ENCODE measurements at places on chromosomes 4 and X.
A peak's percentile ranks its signal among the peaks of the same experiment; 100 is the strongest.

- no peak for DNase-seq
These were observed 28.8 kb upstream of the ALB start for GRCh38 chr4:73375328-73375741.

DNA sequence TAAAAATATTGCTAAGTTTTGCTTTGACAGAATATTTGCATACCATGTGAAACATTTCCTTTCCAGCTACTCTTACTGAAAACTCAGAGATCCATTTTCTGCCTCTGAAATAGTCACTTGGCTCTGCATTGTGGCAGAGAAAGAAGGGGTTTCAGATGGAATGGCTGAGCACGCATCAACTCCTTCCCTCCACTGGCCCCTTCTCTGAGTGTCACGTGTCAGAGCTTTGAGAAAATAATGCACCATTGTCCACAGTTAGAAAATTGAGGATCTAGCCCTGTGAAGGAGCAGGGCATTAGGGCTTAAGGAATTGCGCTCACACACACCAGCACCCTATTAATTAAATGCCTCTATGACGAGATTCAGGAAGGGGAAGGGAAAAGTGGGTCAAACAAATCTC, 78.8 kb upstream of the FAT4 start:
- no peak for DNase-seq

GRCh38 chrX:48703642-48704481, 7.3 kb downstream of the SUV39H1 start:
- no peak for DNase-seq

DNA sequence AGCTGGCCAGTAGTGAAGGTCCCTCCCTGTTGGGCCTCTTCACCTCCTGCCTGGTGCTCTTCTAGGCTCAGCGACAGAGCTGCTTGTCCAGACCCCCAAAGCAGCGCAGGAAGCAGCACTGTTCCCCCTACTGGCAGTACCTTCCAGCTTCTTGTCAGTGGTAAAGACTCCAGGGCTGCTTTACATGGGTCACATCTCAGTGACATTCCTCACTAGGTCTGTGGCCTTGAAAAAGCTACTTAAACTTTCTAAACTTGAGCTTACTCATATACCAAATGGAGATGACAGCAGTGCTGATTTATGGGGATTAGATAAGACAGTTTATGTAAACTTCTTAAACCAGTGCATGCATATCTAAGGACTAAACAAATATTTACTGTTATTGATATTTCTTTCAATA, 117.3 kb downstream of the FAT4 start:
- DNase-seq, result no peak

- no peak for DNase-seq
These were observed 18.3 kb upstream of the CXCR3 start for GRCh38 chrX:71636438-71637252.

- no peak for DNase-seq
These were observed 111.3 kb downstream of the ARHGAP10 start for GRCh38 chr4:147843162-147843561.

GRCh38 chrX:53050841-53051240, 2.3 kb downstream of the GPR173 start:
- no peak for DNase-seq

- peak; percentile 88 for DNase-seq
These were observed 53.9 kb downstream of the NBDY start for GRCh38 chrX:56782791-56783449.

GRCh38 chr4:94690851-94691254, 66.9 kb upstream of the BMPR1B start:
- no peak for DNase-seq

GRCh38 chrX:112266136-112266535, 183.6 kb upstream of the TRPC5 start:
- DNase-seq, result no peak

GRCh38 chrX:39320165-39320564, 518.9 kb downstream of the MID1IP1 start:
- no peak for DNase-seq

DNA sequence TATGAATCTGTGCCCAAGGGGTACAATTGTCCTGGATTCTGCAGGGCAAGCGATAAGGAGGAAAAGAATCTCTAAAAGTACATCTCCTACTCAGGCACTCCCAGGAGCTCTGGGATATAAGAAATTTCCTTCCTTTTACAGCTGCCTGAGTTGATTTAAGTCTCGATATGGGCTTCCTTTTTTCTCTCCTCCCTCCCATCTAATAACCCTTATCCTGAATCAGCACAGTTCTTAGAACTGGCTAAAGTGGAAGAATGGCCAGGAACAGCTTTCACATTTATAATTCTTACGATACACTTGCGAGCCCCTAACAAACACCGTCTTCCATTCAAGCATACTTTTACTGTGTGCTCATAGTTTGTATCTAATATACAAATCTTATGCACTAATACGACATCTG, 21.2 kb downstream of the LRP2BP start:
- DNase-seq, result no peak

DNA sequence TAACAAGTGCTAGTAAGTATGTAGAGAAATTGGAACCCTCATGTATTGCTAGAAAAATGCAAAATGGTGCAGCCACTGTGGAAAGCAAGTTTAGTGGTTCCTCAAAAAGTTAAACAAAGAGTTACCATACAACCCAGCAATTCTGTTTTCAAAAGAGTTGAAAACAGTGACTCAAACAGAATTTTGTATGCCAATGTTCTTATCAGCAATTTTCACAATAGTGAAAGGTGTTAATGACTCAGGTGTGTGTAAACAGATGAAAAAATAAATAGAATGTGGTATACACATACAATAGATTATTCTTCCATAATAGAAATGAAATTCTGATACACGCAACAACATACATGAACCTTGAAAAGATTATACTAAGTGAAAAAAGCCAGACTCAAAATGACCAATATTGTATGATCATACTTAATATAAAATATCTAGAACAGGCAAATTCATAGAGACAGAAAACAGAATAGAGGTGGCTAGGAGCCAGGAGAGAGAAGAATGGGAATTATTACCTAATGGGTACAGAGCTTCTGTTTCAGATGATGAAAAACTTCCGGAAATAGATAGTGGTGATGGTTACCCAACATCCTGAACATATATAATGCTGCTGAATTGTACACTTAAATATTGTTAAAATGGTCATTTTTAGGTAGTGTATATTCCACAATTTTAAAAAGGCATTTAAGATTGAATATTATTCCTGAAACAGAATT, 51.6 kb downstream of the WDFY3 start:
- no peak for DNase-seq

DNA sequence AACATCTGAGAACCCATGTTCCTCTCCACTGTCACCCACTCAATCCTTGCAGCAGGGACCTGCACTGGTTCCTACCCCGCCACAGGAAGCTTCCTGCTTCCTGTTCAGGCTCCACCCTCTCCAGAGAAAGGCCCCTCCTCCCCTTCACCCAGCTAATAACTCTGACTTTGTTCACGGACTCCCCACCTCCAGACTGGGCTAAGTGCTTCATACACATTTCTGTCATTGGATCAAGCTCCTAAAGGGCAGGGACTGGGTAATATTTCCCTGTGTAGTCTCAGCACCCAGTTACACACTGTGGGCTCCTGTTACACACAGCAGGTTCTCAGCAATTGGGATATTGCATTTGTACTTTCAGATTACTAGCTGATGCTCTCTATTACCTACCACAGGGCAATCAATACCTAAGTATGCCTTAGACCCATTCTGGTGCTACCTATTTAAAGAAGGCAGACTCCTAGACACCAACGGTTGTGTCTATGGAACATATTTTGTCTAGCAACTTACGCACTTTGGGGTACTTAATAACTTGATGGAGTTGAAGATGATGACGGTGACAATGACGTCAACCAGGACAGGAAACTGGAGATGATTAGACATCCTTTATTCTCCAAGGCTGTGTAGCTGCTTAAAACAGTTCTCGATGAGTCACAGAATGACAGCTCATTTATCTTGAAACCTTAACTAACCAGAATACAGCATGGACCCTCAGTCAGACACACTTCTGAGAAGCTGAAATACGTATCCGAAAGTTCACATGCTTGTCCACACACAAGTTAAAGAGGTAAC, 58.1 kb downstream of the MAML3 start:
- DNase-seq, result no peak

DNA sequence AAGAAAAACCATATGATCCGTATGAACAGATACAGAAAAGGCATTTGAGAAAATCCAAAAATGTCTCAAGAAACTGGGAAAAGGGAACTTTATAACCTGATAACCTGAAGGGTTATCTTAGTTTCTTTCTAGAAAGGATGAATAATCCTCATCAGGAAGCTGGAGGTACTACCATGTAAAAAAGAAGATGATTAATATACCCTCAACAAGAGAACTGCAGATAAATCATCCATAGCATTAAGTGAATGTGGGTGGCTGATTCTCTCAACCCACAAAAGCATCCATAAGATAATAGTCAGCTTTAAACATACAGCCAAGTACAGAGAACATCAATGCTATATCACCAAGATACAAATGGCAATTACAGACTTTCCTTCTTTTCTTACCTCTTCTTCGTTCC, 26.4 kb downstream of the ANAPC10 start:
- DNase-seq, result no peak

DNA sequence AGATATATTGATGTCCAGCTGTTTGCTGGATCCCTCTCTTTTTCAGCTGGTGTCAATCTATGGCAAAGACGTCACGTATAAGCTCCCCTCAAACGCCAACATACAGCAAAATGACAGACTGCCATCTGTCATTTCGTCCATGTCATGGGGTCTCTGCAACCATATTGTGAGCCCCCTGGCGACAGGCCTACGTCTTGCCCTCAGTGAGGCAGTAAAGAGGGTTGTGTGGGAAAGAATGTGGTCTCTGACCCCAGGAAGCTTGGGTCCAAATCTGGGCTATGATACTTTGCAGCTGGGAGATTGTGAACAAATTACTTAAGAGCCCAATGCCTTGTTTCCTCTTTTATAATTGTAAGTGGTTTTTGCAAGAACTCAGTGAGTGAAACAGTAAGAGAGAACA, 7.4 kb downstream of the SUPT20HL2 start:
- no peak for DNase-seq

- peak; percentile 85 for DNase-seq
These were observed 150.9 kb downstream of the SHROOM3 start for GRCh38 chr4:76585897-76586360.

DNA sequence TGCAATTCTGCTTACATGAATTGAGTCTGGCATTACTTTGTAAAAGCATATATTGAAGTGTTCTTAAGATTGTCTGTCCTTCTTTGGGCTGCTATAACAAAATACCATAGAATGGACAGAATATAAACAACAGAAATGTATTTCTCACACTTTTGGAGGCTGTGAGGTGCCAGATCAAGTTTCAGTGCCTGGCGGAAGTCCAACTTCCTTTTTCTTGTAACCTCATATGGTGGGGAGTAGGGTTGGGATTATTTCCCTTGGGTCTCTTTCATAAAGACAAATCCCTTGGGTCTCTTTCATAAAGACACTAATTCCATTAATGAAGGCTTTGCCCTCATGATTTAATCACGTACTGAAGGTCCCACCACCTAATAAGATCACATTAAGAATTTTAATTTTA, 199.3 kb upstream of the GRID2 start:
- DNase-seq, result no peak

- no peak for DNase-seq
These were observed 35.8 kb upstream of the SHISA3 start for GRCh38 chr4:42361456-42361855.

DNA sequence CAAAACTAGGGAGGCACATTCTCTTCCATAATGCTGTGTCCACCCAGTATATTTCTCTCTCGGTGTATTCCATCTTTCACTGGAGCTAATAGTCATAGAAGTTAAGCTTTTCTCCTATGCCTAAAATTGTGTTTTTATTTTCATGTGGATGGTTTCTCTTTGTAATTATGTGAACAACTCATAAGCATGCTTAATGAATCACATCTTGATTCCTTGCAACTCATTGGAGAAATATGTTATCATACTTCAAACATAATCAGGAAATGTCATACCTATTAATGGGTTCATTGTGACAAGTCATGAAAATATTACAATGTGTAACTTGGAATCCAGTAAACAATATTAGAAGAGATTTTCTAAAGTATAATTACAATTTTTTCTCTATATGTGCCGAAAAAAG, 186.3 kb downstream of the SLC7A11 start:
- no peak for DNase-seq

DNA sequence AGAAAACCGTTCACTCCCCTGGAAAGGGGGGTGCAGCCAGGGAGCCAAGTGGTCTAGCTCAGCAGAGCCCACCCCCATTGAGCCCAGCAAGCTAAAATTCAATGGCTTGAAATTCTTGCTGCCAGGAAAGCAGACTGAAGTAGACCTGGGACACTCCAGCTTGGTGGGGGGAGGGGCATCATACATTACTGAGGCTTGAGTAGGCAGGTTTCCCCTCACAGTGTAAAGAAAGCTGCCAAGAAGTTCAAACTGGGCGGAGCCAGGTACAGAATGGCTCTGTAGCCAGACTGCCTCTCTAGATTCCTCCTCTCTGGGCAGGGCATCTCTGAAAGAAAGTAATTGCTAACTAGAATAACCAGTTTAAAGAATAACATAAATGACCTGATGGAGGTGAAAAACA, 372.3 kb upstream of the F9 start:
- DNase-seq, result no peak

GRCh38 chr4:54548098-54548620, 109.6 kb upstream of the KIT start:
- DNase-seq, result no peak

- no peak for DNase-seq
These were observed 97.4 kb downstream of the AASDH start for GRCh38 chr4:56289934-56290333.

- no peak for DNase-seq
These were observed 66.3 kb downstream of the DHRSX start for GRCh38 chrX:2434270-2435163.

DNA sequence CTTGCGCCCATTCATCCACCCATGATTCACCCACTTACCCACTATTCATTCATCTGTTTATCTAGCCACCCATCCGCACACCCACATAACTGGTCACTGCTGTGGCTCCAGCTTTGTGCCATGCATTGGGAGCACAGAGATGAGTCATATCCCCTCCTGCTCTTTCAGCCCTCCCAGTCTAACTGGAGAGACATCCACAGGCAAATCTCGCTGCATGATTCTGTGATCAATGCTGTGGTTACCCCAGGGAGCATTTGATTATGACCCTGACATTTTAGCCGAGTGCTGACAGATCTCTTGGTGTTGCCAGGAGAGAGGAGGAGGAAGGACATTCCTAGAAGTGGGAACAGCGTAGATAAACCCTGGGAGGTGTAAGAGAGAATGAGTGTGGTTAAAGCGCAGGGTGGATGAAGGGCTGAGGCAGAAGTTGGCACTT, 10.4 kb upstream of the PORCN start:
- DNase-seq, result no peak

DNA sequence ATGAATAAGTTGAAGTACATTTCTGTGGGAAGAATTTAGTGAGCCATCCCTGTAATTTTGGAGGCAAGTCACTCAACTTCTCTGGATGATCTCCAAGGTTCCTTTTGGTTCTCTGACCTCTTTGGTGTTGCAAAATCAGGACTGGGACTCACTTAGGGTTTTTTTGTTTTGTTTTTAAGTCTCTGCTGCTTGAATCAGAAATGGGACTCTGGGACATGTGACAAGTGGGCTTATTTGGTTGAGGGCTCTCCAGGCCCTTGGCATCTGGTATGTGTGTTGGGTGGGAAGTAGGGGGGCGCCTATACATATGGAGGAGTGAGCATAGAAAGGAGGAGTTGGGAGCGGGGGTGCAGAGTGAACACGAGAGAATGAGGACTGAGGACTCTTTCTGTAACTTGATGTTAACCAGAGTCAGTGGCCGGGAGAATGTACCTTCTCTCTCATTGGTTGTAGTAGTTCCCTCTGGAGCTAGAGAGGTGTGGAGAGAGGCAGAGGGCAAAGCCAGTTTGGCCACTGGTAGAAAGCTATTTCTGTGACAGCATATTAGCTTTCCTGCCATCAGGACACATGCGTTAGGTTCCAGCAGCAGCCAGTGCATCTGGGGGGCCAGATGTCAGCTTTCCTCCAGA, 1.9 kb downstream of the ARHGAP10 start:
- DNase-seq, result no peak

All from posterior vena cava (tissue), 2 donors.